ENCODE measurements at places on chromosomes 12 and 14.

DNA sequence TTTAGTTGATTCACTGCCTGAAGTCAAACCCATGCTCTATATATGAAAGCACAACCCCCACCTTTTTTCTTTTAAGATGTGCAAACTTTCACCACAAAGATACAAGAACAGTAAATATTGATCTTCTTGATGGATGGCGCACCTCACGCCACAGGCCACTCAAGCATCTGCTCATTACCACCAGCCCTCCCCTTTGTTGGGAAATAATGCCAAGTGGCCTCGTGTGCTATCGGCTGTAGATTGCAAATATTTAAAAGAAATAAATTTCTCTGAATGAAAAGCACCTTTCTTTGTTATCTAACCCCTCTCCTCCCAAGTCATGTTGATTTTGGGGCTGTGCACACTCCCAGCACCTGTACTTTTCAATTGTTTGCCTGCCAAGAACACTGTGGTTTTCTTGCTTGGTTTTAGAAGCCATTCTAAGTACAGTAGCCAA lies 122.7 kb downstream of the C12orf42 start:
- no peak for DNase-seq

- no peak for DNase-seq
Observed at GRCh38 chr14:96585672-96586013, 83.5 kb downstream of the PAPOLA start.

DNA sequence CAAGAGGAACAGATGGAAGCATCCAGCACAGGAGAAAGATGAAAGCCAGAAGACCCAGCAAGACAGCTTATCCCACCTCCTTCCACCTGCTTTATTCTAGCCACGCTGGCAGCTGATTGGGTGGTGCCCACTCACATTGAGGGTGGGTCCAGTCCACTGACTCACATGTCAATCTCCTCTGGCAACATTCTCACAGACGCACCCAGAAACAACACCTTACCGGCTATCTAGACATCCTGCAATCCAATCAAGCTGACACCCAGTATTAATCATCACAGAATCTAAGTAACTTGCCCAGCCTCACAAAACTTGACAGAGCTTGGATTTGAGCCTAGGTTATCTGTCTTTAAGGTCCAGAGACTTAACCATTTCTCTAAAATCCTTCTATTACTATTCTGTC lies 208.9 kb downstream of the PAH start:
- DNase-seq: no peak

- DNase-seq: no peak
Observed at GRCh38 chr12:76028571-76029277, 2.9 kb downstream of the PHLDA1 start.

DNA sequence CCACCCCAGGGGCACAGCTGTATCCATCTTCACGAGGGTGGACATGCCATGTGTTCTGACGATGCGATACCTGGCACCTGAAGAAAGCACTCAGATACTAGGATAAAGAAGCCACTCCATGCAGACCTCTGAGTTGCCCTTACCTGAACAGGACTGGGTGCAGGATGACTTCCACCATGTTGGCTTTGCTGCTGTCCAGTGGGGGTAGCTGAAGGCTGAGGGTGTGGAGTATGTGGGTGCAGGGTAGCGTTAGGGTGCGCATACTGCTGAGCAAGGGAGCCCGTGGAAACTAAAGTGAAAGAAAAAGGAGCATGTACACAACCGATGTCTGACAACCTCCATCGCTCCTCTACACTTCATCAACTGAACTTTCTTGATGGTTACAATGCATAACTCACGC lies 51.3 kb downstream of the SH2B3 start:
- DNase-seq: no peak

DNA sequence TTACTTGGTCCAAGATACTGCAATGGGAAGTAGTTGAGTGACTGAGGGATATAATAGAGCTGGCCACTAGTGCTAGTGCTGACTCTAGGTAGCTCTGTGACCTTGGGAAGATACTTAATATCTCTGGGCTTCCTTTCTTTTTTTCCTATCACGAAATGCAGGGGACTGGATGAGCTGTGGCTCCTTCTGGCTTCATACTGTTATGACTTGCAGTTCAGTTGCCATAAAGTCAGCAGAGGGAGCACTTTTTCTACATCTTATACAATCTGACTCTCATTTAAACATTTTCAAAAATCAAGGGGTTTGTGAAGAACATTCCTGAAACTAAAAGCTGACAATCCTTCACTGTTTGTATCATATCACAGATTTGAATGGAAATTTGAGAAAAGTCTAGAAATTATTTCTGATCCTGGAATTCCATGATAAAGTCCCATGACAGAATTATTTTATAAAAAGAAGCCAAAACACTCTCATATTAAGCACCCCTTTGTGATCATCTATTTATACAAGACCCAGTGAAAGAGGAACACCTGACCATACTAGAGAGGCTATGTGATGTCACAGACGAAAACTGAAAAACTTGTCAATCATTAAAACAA lies 5.3 kb downstream of the BHLHE41 start:
- no peak for DNase-seq

DNA sequence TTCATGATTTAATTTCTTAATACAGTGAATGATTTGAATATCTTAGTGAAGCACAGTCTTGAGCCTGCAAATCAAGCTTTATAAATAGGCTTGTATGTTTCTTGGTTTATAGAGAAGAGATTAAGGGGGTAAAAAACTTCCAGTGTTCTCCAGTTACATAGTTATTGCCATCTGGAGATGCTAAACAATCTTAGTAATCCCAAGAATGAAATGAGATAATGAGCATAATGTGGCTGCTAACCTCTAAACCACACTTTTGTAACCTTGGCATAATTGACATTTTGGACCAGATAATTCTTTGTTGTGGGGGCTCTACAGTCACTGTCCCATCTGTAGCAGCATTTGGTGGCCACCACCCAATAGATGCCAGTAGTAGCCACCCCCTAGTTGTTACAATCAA lies 316.8 kb downstream of the CCDC91 start:
- no peak for DNase-seq

DNA sequence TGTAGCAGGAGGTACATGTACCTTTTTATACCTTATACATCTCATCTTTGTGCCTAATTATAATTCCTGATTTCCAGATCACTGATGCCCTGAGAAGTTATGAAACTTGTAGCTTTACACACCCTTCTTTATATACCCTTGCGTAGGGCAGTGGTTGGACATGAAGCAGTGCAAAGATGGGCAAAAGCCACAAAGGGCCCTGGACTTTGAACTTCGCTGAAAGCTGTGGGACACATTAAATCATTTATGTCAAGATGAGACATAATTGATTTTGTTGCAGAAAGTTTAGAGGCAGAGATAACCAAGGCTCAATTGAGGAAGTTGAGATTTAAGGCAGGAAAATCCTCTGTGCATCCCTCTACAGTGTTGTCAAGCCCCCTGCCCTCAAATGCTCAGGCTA lies 170.0 kb downstream of the SLC2A13 start:
- DNase-seq: no peak

DNA sequence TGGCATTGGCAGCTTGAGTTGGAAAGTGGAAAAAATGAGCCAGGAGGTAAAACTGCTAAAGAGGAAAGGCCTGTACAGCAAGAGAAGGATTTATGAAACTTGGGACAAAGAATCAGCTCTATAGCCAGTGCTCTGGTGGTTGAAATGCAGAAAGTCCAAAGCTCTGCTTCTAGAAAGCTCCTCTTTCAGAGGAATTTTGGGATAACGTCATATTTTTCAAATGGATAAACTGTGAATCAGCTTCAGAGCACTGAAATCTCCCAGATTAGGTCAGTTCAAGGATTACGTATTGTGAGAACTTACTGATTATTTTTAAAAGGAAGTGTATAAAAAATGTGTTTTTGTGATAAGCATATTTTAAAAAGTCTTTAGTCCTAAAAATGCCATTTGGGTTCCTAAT lies 203.1 kb upstream of the CNOT2 start:
- DNase-seq: no peak

- no peak for DNase-seq
Observed at GRCh38 chr12:101962486-101962885, 85.1 kb downstream of the DRAM1 start.

- DNase-seq: no peak
Observed at GRCh38 chr12:80178846-80179245, 79.5 kb downstream of the OTOGL start.

GRCh38 chr12:113027726-113028125 lies 28.8 kb upstream of the DTX1 start:
- DNase-seq: no peak

GRCh38 chr14:98278800-98279199 lies 993.2 kb downstream of the BCL11B start:
- no peak for DNase-seq

DNA sequence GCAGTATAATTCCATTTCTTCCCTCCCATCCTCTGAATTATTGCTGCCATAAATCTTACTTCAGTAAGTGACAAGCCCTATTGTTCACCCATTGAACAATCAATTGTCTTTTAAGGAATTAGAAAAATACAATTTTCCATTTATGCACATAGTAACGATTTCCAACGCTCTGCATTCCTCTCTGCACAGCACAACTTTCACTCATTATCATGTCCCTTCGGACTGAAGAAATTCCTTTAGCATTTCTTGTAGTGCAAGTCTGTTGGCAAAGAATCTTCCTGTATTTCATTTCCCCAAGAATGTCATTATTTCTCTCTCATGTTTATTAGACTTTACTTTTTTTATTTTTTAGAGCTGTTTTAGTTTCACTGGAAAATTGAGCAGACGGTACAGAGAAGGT lies 252.1 kb upstream of the RTL1 start:
- DNase-seq: no peak

DNA sequence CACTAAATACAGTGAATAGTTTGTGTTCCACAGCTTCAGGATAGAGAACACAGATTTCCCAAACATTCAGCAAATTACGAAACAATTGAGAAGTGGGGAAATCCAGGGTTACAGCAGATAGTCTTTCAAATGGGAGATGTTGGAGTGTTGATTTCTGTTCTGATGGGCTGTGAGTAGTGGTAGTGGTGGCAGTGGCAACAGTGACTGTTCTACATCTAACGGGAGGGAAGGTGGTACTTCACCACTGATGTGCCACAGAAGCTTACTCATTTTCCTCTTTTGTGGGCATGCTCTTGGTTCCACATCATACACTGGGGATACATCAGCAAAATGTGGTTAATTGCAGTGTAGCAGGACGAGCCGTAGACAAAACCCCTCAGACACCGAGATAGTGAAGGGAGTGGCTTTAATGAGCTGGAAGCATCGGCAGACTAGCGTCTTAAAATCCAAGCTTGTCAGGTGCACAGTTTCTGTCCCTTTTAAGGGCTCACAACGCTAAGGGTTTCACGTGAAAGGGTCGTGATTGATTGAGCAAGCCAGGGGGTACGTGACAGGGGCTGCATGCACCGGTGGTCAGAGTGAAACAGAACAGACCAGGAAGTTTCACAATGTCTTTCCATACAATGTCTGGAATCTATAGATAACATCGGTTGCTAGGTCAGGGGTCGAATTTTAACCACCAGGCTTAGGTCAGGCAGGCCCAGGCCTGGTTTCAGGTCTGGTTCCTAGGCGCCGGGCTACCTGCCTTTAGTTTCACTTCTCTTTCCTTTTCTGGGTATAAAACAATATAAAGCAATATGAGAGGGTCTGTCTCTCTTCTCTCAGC lies 330.6 kb upstream of the FBXO33 start:
- DNase-seq: no peak

- DNase-seq: no peak
Observed at GRCh38 chr12:43060742-43061141, 471.2 kb upstream of the PRICKLE1 start.

DNA sequence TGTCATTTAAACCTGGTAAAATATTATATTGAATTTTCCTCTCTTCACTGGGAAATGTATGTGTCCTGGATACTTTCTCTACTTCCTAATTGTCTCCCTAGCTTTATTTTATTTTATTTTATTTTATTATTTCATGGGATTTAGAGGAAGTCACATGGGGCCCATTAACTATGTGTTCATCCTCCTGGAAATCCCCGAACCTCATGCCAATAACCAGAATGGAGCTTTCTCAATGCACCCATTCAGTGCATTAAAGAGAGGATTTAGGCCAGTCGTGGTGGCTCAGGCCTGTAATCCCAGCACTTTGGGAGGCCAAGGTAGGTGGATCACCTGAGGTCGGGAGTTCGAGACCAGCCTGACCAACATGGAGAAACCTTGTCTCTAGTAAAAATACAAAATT lies 1.3 kb upstream of the RPGRIP1 start:
- no peak for DNase-seq

DNA sequence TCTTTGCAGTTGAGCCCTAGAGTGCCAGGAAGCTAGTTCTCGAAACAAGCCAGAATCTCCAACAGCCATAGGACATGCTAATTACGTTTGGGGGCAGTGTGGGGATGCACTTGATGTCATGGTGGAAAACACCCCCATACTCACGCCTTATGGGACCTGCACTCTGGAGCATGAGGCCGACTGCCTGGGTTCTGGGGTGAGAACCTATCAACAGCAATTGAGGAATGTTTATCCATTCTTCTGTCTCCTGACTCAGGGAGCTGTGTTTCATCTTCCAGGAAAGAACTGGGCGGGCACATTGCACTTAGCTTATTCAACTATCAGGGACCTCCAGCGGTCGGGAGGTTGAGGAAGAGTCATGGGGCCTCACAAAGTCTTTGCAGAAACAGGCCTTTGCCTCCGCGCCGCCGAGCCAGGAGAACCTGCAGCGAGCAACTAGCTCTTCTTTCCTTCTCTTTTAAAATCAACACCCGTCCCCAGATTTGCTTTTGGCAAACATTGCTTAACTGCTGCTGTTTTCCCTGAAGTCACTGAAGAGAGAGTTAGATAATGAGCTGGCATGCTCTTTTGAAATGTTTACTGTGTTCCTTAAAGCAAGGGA lies 226.1 kb upstream of the DIO3 start:
- no peak for DNase-seq

DNA sequence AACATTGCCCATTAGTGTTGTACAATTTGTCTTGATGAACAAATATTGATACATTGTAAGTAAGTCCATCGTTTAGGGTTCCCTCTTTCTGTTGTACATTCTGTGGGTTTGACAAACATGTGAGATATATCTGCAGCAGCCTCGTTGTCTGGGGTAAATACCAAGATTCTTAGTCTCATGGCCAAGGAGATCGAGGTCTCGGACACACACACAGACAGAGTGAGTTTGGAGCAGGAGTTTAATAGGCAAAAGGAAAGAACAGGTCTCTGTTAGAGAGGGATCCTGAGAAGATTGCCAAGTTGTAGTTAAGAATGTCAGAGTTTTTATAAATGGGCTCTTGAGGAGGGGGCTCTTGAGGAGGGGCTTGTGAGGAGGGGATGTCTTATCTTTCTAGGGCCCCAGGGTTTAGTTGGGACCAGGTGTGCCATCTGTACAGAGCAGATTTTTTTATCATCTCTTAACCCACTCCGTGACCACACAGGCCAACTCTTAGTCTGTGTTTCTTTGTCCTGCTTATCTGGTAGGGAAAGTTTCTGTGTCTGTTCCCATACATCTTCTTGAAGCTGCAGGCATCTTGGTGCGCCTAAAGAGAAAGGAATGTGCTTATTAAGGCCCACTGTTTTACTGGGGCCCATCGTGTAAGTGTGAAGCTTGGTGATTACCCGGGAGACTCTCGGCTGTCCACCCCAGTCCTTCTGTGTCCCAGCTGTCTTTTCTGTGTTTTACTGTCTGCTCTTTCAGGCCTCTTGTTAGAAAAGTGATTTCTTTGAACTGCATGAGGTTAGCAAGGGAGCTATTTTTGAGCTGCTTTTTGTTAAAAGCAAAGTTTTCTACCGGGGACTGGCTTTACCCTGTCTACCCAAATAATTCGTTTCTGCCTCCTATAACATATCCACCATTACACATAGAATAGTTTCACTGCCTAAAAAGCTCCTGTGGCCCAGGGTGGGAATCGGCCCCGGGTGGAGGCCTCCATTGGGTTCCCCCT lies 22.4 kb upstream of the CLEC2D start:
- DNase-seq: no peak

- no peak for DNase-seq
Observed at GRCh38 chr14:68675233-68675577, 117.7 kb downstream of the ZFP36L1 start.
